ENCODE measurements at places on chromosomes 4 and X. TPM values are rescaled to one million over a fixed set of nuclear protein-coding genes. Genes with fewer than 3 reads are reported as not detected.

Gene MAGEB2
- not detected for total RNA-seq

Gene NOX1
- total RNA-seq: not detected

Gene RHOH
- 111 TPM for total RNA-seq

Gene LCORL
- 8.7 TPM for total RNA-seq

Gene TCEAL6
- not detected for total RNA-seq

Gene FRAS1
- total RNA-seq: not detected

Gene RHOXF2
- total RNA-seq: not detected

Gene NEIL3
- total RNA-seq: 13.6 TPM

Gene GLRA2
- total RNA-seq: not detected

Gene SPANXA2
- not detected for total RNA-seq

Gene ANKRD17
- 68.6 TPM for total RNA-seq

Gene ADH7
- not detected for total RNA-seq

Gene NPY1R
- not detected for total RNA-seq

Gene CHRDL1
- not detected for total RNA-seq

DNA sequence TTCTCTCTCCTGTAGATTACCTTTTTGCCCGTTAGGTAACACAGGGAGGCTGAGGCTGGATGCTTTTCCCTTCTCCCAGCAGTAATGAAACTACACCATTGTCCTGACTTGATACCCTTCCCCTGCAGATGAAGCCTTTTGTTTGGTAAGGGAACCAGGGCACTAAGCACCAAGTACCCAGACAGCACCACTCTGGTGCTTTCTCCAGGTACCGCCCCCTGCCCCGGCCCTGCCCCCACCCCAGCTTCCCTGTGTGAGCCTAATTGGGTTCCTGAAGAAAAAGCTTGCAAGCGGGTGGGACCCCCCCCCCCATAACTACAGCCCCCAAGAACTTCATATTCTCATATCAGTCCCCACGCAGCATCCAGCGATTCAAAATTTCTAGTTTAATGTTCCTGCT is 79.8 kb downstream of the JADE3 start:
- DNase-seq: no peak

- no peak for DNase-seq
These were observed 41.4 kb upstream of the PHF8 start for GRCh38 chrX:54085666-54086065.

- DNase-seq: no peak
These were observed 183.4 kb upstream of the FAM241A start for GRCh38 chr4:111961809-111962208.

GRCh38 chr4:145825255-145825654 is 113.4 kb downstream of the ZNF827 start:
- no peak for DNase-seq

- no peak for DNase-seq
These were observed 1.3 kb upstream of the TMEM154 start for GRCh38 chr4:152680988-152681603.

DNA sequence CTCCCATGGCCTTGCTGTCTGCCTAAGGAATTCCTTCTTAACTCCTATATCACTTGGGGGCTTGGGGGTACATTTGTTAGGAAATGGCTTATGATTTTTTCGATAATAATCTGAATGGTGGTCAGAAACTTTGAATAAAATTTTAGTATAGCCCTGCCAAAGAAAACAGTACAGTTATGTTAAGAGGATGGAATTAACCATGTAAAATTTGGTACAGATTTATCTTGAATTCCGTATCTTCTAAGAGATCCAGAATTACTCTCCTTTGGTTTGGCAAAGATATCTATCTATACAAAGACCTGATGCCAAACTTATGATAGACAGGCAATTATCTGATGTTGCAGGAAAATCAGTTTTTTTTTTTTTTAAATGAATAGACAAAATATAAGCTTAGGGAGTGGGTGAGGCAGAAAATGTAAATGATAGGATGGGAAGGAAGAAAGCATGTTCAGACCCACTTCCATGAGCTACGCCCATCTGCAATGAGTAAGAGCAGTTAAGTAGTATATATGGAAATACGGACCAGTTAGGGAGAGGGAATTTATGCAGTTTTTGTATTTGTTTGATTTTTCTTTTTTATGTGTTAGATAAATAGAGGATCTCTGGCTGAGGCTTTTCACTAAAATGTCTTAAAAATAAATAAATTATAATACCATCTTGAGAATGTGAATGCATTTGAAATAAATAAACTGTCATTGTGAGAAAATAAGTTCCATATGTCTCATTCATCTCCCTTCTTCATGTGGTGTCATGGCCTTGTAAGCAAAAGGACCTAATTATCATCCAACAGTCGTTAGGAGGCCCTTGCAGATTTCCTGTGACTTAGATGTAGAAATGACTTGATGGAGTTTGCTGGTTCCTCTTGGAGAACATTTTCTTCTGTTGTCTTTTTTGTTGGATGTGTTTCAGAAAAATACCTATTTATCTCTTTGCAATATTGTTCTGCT is 389.6 kb downstream of the ARHGAP24 start:
- DNase-seq: no peak

DNA sequence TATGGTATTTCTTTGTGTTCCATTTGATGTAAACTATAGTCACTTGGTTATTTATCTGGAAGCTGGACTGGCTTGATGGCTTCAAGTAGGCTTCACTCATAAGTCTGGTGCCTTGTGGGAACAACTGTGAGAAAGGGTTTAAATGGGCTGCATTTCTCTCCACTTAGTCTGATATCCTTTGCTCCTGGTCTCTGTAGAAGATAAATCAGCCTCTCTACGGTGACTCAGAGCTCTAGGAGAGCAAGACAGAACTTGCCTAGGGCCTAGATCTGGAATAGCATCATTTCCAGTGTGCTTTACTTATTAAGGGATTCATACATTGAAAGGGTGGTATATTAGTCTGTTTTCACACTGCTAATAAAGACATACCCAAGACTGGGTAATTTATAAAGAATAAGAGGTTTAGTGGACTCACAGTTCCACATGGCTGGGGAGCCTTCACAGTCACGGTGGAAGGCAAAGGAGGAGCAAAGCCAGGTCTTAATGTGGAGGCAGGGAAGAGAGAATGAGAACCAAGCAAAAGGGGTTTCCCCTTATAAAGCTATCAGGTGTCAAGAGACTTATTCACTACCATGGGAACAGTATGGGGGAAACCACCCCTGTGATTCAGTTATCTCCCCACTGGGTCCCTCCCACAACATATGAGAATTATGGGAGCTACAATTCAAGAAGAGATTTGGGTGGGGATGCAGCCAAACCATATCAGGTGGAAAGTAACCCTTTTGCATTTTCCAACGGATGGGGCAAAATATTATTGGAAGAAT is 1746.4 kb upstream of the PCDH7 start:
- DNase-seq: no peak

GRCh38 chr4:177478496-177478895 is 36.3 kb upstream of the AGA start:
- no peak for DNase-seq

DNA sequence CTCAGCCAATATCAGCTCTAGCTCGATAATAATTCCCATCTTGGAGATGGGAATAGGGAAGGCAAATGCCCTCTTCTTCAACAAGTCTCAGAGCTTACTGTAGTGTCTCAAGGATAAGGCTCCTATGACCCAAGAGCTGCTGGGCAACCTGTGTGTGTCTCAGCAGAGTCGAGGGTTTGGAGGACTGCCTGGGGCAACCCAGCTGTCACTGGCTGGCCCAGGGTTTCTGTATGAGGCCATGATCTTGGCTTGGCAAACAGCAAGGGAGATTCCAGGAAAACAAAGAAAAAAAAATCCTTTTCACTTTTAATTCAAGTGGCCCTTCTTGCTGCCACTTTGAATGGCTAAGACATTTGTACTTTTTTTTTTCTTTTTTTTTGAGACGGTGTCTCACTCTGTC is 34.4 kb downstream of the TMSB4X start:
- DNase-seq: no peak

- no peak for DNase-seq
These were observed 106.0 kb upstream of the NDST4 start for GRCh38 chr4:115219315-115219860.

- DNase-seq: no peak
These were observed 116.4 kb upstream of the IGSF1 start for GRCh38 chrX:131405497-131405896.

DNA sequence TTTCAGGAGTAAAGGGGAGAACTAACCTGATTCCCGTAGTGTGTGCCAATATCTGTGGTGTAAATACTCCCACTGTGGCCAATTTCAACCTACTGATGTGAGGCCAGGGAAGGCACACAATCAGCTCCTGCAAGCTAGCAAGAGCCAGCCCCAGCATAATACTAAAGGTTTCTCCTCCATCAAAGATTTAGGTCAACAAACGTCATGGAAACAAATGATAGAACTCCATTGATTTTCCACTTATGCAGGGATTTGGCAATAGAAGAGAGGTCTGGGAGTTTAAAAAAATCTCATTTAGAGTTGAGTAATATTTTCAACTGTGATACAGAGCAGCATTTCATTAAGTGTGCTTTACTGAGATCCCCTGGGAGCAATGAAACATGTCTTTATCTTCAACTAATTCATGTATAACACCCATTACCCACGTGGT is 15.8 kb upstream of the VEGFD start:
- no peak for DNase-seq

- no peak for DNase-seq
These were observed 117.5 kb downstream of the DCTD start for GRCh38 chr4:182799515-182800215.

GRCh38 chr4:162793571-162793970 is 373.1 kb downstream of the NAF1 start:
- DNase-seq: no peak

DNA sequence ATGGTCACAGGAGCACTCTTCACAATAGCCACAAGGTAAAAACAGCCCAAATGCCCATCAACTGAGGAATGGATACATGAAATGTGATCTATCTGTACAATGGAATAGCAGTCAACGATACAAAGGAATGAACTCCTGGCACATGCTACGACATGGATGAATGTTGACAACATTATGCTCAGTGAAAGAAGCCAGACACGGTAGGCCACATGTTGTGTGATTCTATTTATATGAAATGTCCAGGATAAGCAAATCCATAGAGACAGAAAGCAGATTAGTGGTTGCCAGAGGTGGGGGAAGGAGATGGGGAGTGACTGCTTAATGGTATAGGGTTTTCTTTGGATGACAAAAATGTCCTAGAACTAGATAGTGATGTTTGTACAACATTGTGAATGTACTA is 58.7 kb upstream of the GPM6B start:
- no peak for DNase-seq

GRCh38 chr4:70473679-70474078 is 1.7 kb downstream of the MUC7 start:
- DNase-seq: no peak

- DNase-seq: no peak
These were observed 27.3 kb upstream of the RBBP7 start for GRCh38 chrX:16897445-16897844.

DNA sequence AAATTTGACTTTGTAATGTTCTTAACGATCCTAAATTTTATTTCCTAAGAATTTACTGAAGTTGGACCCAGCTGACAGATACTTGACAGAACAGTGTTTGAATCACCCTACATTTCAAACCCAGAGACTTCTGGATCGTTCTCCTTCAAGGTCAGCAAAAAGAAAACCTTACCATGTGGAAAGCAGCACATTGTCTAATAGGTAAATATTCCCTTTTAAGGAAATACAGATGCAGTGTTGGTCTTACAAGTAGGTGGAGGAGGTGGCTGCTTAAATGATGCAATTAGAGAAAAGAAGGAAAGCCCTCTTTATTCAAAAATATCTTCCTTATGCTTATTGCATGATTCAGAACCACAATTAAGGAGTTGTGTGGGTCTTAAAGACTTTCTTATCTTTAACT is 73.5 kb downstream of the RS1 start:
- no peak for DNase-seq

DNA sequence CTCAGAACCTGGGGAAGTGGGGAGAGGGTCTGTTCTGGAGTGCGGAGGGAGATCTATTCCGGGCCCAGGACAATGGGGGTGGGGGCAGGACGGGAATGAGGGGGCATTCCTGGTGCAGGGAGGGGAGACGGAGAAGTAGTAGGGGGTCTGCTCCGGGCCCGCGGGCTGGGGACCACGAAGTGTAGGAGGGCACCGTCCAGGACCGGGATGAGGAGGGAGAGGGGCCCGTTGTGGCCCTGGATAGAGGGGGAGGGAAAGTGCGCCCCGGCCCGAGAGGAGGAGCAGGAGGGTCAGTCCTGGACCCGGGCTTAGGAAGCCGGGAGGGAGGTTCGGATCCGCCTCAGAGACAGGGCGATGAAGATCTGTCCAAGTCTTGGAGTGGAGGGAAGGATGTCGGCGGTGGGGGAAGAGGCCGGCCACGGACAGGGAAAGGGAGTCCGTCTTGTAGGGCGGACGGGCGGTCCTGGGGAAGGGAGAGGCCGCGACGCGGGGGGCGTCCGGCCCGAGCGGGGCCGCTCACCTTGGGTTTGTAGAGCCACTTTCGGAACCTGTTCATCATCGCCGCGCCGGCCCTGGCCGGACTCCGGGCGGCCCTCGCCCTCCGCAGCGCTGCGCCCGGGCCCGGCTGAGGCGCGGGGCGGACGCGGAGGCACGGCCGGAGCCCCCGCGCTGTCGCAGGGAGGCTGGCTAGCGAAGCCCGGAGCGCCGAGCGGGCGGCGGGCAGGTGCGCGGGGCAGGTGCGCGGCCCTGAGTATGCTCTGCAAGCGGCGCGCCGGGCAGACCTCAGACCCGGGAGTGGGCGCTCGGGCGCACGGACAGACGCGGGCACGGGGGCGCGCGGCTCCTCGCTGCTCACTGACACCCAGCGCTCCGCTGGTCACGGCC is at the start of gene ZFYVE28:
Gene ZFYVE28 (minus strand): TSS at position 881 of the 885 bp plus-strand sequence. CDS start 322 bp downstream, at position 559.
- no peak for DNase-seq

DNA sequence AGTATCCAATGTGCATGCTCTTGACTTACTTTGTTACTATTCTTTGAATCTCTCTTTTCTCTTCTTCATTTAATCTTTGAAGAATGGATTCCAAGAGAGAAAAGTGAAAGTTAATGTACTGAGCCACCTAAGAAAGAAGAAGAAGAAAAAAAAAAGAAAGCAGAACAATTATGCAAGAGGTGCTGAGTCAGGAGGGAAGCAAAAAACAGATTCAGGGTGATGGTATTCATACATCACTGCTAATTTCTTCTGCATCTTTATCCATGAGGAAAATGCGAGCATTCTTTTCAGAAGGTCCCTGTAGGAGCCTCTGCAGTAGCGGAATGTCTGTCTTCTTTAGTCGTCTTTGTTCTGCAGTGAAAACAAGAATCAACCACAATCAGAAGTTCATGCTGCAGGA is 43.9 kb downstream of the RASSF6 start:
- DNase-seq: no peak
